Lung (tissue), 17 donors: ENCODE measurements at places on chromosomes 4 and X. TPM values are rescaled to one million over a fixed set of nuclear protein-coding genes. Genes with fewer than 3 reads are reported as not detected.

- no peaks in the 10 kb centered on the region for H3K36me3 ChIP-seq
- no peak for DNase-seq
- no peaks in the 10 kb centered on the region for H3K27me3 ChIP-seq
- no peak overlapping the region for H3K27ac ChIP-seq
- H3K4me1 ChIP-seq, result no peaks in the 10 kb centered on the region
- no peak overlapping the region for H3K4me3 ChIP-seq
Observed at GRCh38 chrX:138877746-138878145, 166.2 kb upstream of the FGF13 start.

DNA sequence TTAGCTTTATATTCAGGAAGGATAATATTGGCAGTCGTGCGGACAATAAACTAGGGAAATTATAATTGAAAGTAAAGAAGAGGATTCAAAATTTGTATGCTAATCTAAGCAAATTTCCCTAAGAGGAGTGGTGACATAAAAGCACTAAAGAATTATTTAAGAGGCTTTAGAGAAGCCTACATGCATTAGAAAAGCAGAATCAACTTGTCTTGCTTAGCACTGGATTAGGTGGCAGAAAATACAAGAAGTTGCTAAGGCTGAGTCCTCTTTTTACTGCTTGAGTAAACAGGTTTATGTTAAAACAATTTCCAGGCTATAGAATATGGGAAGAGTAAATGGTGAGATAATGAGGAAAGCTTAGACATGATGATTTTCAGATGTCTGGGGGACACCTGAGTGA is 991.5 kb downstream of the PCDH18 start:
- H3K4me3 ChIP-seq, result no peak overlapping the region
- no peaks in the 10 kb centered on the region for H3K4me1 ChIP-seq
- no peak overlapping the region for H3K27ac ChIP-seq
- H3K27me3 ChIP-seq, result no peaks in the 10 kb centered on the region
- no peak for DNase-seq

KDR gene
- 43.9 TPM for total RNA-seq

DNA sequence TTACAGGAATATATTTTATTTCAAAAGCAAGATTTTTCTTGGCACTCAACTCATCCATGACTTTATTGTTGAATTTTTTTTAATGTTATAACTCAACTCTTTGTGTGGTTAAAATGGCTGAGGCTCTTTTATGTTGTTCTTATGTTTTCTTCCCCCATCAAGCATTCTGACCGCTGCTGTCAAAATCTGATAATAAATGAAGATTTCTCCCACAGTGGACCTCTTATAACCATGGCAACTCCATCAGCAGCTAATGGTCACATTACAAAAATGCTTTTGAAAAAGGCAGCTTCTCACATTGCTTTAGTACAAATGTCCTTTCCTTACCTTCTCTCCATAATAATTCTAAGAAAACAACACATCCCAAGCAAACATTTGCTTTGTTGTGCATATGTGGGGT is 96.0 kb upstream of the ATOH1 start:
- H3K27me3 ChIP-seq, result no peaks in the 10 kb centered on the region
- H3K27ac ChIP-seq, result no peak overlapping the region
- H3K4me1 ChIP-seq, result peaks cover 5% of the 10 kb centered on the region
- no peak for DNase-seq
- H3K4me3 ChIP-seq, result no peak overlapping the region

RASGEF1B gene
- 30.9 TPM for total RNA-seq

DNA sequence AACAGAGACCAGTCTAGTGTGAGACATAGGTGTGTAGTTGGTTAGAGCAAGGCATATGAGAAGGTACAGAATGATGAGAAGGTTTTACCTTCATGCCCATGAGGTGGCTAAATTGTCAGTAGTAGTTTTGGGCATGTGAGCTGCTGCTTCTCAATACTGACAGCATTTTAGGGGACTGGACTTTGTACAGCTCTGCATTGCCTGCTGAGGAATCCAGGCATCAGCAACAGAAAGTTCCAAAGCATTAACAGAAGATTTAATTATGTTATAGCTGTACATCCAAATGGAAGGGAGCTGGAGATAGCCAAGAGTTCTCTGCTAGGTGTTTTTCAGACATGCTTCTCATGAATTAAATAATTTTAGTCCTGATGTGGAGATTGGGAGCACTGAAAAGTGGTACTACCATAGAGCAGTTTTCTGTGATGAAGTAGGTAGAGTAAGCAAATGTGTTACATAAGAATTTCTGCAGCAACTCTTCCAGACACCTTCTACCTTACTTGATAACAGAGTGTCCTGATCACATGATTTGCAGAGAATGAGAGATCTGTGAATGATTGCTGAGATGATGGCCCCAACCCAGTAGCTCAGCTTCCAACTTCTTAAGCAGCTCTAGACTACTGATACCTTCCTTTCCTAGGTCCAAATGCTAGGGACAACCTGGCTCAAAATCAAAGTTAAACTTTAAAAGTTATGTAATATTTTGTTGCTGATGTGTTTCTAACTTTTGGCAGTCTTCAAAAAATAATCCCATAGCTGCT is 30.4 kb downstream of the FNIP2 start:
- DNase-seq, result no peak
- H3K27me3 ChIP-seq, result no peaks in the 10 kb centered on the region
- peaks cover 28% of the 10 kb centered on the region for H3K4me1 ChIP-seq
- H3K27ac ChIP-seq, result no peak overlapping the region

- DNase-seq, result no peak
- H3K36me3 ChIP-seq, result no peaks in the 10 kb centered on the region
- H3K27ac ChIP-seq, result no peak overlapping the region
- H3K27me3 ChIP-seq, result no peaks in the 10 kb centered on the region
- no peak overlapping the region for H3K4me3 ChIP-seq
Observed at GRCh38 chrX:143058120-143058519, 32.4 kb downstream of the SPANXN4 start.

DNA sequence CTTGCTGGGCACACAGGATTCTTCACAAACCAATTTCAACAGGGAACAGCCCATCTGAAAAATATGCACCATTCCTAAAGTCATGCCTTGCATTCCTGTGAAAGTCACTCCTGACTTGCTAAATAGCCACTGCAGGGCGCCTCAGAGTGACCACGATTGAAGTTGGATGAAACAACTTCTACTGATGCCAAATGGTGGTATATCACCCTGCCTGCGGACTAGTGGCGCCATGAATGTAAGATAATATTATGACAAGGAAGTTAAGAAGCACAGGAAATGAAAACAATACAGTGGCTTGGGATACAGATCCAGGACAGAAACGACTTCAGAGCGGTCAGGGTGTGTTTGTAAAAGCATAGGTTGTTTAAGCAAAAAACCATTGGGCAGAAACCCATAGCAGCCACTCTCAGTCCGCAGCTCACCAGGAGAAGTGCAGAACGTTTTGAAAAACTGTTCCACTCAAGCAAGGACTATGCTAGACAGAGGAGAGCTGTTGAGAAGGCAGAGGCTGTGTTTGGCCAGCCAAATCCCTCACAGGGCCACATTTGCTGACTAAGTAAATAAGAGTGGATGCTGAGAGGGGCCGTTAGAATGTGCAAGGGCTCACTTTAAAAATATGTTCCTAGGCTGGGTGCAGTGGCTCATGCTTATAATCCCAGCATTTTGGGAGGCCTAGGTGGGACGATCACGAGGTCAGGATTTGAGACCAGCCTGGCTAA is 250.4 kb downstream of the PTTG2 start:
- no peak overlapping the region for H3K4me3 ChIP-seq
- DNase-seq, result no peak
- H3K27ac ChIP-seq, result no peak overlapping the region
- H3K36me3 ChIP-seq, result no peaks in the 10 kb centered on the region

- no peaks in the 10 kb centered on the region for H3K4me1 ChIP-seq
- no peaks in the 10 kb centered on the region for H3K27me3 ChIP-seq
- no peak for DNase-seq
- no peak overlapping the region for H3K27ac ChIP-seq
- H3K36me3 ChIP-seq, result no peaks in the 10 kb centered on the region
Observed at GRCh38 chr4:165991325-165992180, 118.5 kb downstream of the TLL1 start.

DNA sequence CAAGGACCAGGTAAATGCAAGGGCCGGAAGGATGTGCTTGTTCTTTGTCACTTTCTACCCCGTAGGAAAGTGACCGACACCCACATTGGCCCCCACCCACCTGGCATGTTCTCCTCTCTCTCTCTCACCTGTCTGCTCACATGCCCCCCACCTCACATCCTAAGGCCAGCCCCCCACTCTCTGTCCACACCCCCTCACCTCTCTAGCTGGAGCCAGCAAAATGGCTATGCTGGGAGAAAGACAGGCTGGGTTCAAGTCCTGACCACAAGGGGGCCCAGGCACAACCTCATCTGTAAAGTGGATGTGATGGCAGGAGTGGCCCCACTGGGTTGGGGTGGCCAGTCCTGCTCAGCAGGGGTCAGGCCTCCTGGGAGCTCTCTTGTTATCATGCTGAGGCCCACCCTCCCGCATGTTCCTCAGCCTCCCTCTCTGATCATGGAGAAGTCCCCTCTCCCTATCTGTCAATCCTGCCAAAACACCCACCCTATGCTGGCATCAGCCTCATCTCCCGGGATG is 1.7 kb upstream of the PPP2R2C start:
- DNase-seq, result no peak
- H3K27me3 ChIP-seq, result peaks cover 41% of the 10 kb centered on the region
- H3K4me1 ChIP-seq, result peaks cover 8% of the 10 kb centered on the region
- no peak overlapping the region for H3K4me3 ChIP-seq

GRCh38 chr4:33060674-33061542 is 2340.7 kb downstream of the PCDH7 start:
- H3K4me3 ChIP-seq, result no peak overlapping the region
- no peaks in the 10 kb centered on the region for H3K27me3 ChIP-seq
- peaks cover 6% of the 10 kb centered on the region for H3K4me1 ChIP-seq
- H3K27ac ChIP-seq, result no peak overlapping the region

GAGE12G gene
- total RNA-seq, result not detected

SORCS2 gene
- total RNA-seq, result 2.7 TPM

- H3K27ac ChIP-seq, result no peak overlapping the region
- no peaks in the 10 kb centered on the region for H3K36me3 ChIP-seq
- H3K27me3 ChIP-seq, result no peaks in the 10 kb centered on the region
- no peak for DNase-seq
- H3K4me1 ChIP-seq, result no peaks in the 10 kb centered on the region
- no peak overlapping the region for H3K4me3 ChIP-seq
Observed at GRCh38 chrX:118218940-118219339, 102.3 kb upstream of the KLHL13 start.

GRCh38 chr4:42627885-42628646 is 28.8 kb downstream of the ATP8A1 start:
- peaks cover 6% of the 10 kb centered on the region for H3K4me1 ChIP-seq
- H3K36me3 ChIP-seq, result no peaks in the 10 kb centered on the region
- DNase-seq, result no peak
- H3K27me3 ChIP-seq, result no peaks in the 10 kb centered on the region
- H3K27ac ChIP-seq, result no peak overlapping the region

CLCN4 gene
- total RNA-seq, result 9.3 TPM

TENM3 gene
- total RNA-seq, result 5.3 TPM

PPP1R2C gene
- not detected for total RNA-seq

DNA sequence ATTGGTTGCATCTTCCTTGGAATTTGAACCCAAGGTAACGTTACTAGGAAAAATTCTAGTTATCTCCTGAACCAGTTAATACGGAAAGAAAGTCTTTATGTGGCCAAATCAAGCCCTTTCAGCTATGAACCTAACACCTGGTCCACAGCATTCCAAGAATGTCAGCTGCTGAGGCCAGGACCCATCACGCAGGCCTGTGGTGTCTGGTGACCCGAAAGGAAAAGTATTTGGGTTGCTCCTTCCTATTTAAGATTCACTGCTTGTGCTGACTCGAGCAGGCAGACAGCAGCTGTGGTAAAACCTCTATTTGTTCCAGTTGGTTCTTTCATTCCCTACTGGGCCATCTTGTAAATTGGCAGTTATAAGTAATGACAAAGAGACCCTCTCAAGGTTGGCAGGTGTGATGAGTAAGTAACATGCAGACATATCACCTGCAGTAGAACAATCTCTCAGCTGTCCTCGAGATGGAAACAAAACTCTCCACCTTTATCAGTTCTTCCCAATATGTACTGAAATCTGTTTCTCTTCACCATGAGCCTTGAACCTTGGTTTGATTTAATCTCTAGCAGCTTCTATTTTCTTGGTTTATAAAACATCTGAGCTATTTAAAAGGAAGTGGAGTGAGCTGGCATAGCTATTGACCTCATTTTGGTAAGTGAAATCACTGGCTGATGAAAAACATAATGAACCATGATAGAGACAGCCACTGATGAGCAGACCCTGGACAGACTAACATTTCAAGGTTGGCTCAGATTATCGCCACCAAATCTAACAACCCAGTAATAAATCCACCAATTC is 182.1 kb upstream of the SMIM31 start:
- no peak overlapping the region for H3K27ac ChIP-seq
- no peak for DNase-seq

DNA sequence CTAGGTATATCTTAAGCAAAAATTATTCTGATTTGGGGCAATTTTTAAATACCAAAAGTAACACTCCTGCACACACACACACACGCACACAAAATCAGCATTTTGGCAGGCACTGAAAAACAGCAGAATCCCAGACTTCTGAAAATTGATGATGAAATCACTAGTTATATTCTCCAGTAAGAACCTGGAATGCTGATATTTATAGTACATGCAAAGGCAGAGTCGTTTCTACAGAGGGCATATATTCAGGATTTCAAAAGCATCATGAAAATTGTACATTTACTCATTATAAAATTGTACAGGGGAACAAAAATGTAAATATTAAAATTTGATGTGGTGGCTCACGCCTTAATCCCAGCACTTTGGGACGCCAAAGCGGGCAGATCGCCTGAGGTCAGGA is 352.5 kb upstream of the PITX2 start:
- no peaks in the 10 kb centered on the region for H3K27me3 ChIP-seq
- H3K27ac ChIP-seq, result no peak overlapping the region
- no peaks in the 10 kb centered on the region for H3K36me3 ChIP-seq
- H3K4me3 ChIP-seq, result no peak overlapping the region

SOD3 gene
- 48.9 TPM for total RNA-seq

DNA sequence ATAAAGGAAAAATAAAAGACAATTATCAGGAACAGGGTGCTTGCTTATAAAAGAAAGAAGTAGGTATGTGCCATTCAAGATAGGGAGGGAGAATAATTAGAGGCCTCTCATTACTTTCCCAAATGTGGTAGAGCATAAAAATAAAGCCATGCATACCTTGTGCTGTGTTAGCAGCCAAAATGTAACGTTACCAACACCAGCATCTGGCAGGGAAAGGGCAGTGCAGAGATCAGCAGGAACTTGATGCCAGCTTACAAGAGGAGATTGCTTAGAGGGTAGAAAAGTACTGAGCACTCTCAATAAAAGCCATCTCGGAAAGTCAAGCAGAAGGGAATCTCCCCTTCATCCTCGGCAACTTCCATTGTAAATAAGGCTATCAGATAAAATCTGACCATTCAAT is 195.6 kb downstream of the RASL11B start:
- no peak overlapping the region for H3K4me3 ChIP-seq
- H3K36me3 ChIP-seq, result no peaks in the 10 kb centered on the region
- no peaks in the 10 kb centered on the region for H3K4me1 ChIP-seq
- DNase-seq, result no peak

PALLD gene
- total RNA-seq, result 94.7 TPM

- no peaks in the 10 kb centered on the region for H3K36me3 ChIP-seq
- H3K4me1 ChIP-seq, result peaks cover 7% of the 10 kb centered on the region
- peaks cover 38% of the 10 kb centered on the region for H3K27me3 ChIP-seq
- H3K4me3 ChIP-seq, result no peak overlapping the region
Observed at GRCh38 chr4:80180743-80181142, 16.6 kb upstream of the PRDM8 start.

EGF gene
- 1.7 TPM for total RNA-seq

FOXR2 gene
- total RNA-seq, result not detected

GAGE12E gene
- total RNA-seq, result not detected
